NCI-H187 (cell line): ENCODE measurements at places on chromosomes 13 and 19.

DNA sequence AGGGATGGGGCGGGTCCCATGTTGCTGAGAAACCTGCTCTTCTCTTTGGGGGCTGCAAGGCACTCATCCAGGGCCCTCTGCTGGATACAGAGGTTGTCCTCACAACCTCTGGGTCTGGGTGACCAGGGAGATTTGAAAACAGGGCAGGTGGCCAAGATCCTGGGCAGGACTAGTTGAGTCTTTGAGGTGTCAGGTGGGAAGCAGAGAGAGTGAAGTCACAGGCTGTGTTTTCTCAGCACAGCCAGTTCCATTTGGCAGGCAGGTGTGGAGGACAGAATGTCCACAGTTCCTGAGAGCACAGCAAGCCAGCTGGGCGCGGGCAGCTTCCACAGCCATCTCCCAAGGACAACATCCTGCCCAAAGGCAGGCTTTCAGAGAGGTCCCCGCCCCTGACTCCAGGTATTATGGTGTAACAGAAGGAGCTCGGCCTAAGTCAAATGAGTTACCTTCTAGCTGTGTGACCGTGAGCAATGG is 118.8 kb downstream of the NUFIP1 start:
- no peak for DNase-seq

DNA sequence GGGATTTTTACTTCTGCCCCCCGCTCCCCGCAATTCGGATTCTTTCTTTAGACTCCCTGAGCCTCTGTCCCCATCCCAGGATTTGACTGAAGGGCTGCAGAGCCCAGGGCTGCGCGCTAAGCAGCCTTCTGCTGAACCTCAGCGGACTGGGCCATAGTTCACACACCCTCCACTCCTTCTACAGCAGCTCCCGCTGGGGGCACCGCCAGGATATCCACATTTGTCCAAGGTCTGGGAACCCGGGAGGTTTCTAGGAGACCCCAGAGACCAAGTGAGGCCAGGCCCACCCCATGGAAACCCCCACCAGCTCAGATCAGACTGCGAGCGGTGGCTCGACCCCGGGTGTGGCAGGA is 463.3 kb downstream of the ITGBL1 start:
- DNase-seq, result peak; percentile 82

DNA sequence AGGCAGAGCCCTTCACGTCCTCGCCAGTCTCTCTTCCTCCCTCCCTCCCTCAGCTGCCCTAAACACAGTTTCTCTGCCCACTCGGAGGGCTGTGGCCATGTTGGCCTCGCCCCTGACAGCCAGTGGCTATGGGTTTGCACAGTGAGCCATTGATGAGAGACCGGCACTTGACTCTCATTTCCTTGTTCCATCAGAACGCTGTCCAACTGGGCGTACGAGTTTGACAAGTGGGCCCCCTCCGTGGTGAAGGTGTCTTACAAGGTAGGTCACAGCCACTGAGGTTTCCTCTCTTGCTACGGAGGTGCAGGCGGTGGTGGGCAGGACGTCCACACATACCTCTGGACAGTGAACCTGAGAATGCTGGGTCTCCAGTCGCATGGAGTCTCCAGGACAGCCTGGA is 57.9 kb downstream of the SMARCA4 start:
- DNase-seq, result no peak

DNA sequence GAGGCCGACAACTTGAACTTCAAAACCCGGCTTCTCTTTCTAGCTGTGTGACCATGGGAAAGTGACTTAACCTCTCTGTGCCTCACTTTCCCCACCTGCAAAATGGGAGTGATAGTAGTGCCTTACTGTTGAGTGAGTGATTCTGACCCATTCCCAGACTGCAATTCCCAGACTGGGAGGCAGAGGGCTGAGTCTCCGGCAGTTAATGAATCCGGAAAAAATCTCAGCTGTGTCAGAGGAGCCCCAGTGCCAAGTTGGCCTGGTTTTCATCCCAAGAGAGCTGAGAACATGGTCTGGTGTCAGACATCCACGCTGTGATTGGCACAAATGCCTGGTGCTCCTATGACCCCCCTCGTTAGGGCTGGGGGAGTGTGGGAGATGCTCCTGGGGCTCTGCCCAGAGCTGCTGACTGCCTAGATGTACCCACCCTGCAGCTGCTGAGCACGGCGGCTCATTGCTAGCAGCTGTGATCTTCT is 50.0 kb downstream of the PIN1 start:
- no peak for DNase-seq

- DNase-seq, result no peak
Measured at GRCh38 chr19:45934551-45935230, 20.1 kb upstream of the NANOS2 start.

DNA sequence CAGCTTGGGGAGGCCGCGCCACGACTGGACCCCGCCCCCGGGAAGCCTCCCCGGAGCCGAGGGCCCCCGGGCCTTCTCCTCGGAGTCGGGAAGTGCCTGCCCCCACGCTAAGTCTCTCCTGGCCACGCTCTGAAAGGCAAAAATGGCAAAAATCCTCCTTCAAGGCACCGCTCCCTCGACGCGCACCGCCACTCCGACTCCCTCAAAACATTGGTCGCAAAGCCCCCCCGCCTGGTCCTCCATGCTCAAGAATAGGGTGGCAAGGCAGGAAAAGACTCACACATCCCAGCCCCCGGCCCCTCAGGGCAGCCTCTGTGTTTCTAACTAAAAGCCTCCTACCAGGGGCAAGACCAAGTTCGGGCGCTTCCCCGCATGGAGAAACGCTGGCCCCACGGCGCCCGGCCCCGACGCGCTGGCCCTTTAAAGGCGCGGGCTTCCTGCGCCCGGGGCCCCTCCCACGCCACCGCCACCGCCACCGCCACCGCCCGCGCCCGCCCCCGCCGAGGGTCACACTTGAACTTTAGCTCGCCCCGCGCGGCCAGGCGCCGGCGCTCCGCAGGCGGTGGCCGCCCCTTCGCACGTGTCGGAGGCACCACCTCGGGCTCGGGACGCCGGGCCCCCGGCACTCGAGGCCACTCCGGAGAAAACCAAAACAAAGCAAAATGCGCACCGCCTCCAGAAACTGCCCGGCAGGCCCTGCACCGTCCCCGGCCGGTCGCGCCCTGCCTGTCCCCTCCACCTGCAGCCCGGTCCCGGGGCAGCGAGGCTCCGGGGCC is 1.9 kb downstream of the FOXO1 start:
- no peak for DNase-seq

- no peak for DNase-seq
Measured at GRCh38 chr13:73809561-73809960, 324.6 kb downstream of the KLF12 start.

- no peak for DNase-seq
Measured at GRCh38 chr13:35681685-35682084, 205.2 kb upstream of the MAB21L1 start.

DNA sequence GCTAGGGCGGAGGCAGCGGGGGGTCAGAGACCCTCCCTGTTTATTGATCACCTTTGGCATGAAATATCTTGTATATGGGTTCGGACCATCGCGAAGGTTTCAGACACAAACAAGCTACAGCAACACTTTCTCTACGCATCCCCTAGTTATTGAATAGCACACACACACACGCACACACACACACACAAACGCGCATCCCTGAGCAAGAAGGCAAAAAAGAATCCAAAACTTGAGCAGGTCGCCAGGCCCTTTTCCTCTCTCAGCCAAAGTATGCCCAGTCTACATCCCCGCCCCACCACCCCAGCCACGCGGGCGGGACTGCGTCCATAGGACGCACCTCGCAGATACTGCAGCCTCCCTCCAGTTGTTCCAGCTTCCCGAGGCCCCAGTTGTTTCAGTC is 16.0 kb downstream of the POU4F1 start:
- DNase-seq, result no peak

GRCh38 chr19:42158926-42159325 is 26.7 kb upstream of the POU2F2 start:
- DNase-seq, result no peak

DNA sequence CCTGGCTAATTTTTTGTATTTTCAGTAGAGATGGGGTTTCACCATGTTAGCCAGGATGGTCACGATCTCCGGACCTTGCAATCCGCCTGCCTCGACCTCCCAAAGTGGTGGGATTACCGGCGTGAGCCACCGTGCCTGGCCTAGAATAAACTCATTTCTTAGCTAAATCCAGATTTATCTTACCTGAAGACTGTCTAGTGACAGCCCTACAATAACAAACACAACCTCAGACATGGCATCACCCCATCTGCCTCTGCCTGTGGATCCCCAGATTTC is 5.0 kb downstream of the ZNF44 start:
- no peak for DNase-seq

GRCh38 chr19:13101590-13102415 is 855 bp downstream of the LYL1 start:
- no peak for DNase-seq

DNA sequence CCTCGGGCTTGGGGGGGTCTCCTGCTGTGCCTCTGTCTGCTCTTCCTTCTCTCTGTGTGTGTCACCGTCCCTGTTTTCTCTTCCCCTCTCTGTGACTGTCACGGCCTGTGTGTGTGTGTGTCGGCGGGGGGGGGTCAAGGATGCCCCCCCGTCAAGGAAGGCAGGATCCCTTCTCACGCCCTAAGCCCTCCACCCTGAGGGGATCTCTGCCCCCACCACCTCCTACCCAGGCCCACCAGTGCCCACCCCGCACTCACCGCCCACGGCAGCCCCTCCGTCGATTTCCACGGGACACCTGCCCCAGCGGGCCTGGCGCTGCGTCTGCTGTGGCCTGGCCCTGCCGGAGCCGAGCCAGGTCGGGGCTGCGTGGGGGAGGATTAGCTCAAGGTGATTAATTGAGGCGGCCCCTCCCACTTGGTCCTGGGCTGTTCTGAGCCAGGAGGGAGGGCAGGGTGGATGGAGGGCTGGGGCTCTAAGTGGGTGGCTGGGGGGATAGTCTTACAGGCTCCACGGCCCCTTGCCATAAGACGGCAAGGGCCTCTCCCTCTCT is at the start of gene RAX2:
Gene RAX2, minus strand, starts transcription at position 323 of the 550 bp plus-strand sequence. CDS start 486 bp downstream, outside the sequence.
- no peak for DNase-seq

GRCh38 chr13:39515224-39515714 is 87.7 kb downstream of the LHFPL6 start:
- DNase-seq, result no peak
